ENCODE measurements at places on chromosomes 7 and 10. TPM values are rescaled to one million over a fixed set of nuclear protein-coding genes. Genes with fewer than 3 reads are reported as not detected.

The PHF14 gene
- 64.3 TPM for polyA plus RNA-seq

The C10orf105 gene
- polyA plus RNA-seq = 0.16 TPM

The ACTL6B gene
- polyA plus RNA-seq = not detected

The NPC1L1 gene
- polyA plus RNA-seq = 2.4 TPM

GRCh38 chr7:30815951-30816644 lies 44.9 kb downstream of the MINDY4 start:
- no peak for DNase-seq

DNA sequence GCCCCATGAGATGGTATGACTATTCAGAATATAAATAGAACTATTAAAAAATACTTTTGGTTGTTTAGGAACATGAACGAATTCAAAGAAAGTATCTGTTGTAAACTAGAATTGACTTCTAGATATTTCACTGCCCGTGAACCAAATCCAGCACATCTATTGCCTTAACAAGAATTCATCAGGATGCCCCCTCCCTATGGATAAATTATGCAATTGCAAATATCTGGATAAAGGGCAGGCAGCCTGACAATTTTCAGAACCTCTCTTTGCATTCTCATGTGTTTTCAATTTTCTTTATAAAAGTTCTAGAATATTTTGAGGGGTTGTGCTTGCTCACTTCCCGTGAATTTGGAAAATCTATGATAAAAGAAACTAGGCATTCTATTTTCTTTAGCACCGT lies 822.1 kb upstream of the SORCS1 start:
- no peak for DNase-seq

- no peak for DNase-seq
Observed at GRCh38 chr7:26958834-26959233, 94.4 kb upstream of the SKAP2 start.

DNA sequence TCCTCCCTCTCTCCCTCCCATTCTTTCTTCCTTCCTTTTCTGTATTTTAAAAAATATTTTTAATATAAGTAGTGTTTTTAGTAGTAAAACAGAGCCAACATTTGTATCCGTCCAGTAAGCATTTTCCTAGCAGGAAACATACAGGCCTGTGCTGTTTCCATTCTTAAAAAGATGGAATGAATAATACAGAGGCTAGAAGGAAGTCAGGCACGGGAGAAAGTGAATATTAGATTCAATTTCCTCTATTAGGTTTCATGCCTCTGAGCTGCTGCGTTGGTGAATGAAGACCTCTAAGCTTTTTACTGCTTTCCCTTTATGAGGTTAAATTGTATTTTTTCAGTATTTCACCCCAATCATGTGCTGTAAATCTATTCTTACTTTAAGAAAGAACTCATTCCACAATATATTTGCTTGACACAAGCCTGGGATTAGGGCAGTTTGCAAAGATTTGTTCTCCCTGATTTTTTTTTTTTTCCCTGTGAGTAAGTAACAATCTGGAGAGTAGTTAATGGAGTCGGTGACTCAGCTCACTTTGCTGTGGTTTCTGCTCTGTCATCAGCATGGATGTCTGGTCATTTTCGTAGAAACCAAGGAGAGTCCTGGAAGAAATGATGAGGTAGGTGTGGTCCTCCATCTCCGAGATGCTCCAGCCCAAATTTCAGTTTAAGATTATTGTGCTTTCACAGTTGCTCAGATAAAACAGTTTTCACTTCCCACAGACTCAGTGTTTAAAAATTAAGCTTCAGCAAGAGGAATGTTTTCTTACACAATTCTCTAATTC lies 76.1 kb upstream of the PITRM1 start:
- no peak for DNase-seq

DNA sequence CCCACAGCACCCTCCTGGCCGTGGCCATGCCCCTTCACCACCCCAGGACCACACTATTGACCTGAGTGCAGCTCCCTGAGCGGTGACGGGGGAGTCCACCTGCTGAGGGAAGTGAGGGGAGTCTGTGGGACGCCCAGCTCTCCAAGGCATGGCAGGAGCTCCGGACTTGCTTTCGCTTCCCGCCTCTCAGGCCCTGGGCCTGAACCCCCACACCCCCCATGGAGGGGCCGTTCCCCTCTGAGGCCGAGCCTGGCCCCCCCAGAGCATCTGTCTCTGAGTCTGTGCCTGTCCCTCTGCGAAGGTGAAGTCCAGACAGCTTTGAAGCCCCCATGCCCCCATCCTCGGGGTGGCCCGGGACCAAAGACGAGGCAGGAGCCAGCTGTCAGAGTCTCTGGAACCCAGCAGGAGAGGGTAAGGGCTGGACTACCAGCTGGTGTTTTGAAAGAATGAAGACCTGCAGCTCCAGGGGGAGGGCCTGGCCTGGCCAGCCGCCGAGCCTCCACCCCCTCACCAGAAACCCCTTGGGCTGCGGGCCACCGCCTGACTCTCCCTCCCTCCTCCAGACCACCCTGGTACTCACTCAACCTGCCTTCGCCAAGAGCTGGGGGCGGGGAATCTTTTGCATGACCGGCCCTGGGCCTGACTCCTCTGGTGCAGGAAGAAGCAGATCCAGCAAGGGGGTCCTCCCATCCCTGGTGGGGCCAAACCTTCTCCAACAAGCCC lies 114.0 kb downstream of the PDGFA start:
- no peak for DNase-seq

GRCh38 chr7:121163699-121164098 lies 165.1 kb upstream of the WNT16 start:
- no peak for DNase-seq

GRCh38 chr7:30306976-30307375 lies 22.6 kb downstream of the ZNRF2 start:
- no peak for DNase-seq

Measured in left renal cortex interstitium (tissue), 4 donors.